ENCODE measurements at places on chromosomes 11 and 22.

- peak; percentile 98 for DNase-seq
These were observed 43.9 kb downstream of the NFAM1 start for GRCh38 chr22:42388130-42388797.

GRCh38 chr11:98185245-98185644, 835.5 kb upstream of the CNTN5 start:
- DNase-seq, result no peak

DNA sequence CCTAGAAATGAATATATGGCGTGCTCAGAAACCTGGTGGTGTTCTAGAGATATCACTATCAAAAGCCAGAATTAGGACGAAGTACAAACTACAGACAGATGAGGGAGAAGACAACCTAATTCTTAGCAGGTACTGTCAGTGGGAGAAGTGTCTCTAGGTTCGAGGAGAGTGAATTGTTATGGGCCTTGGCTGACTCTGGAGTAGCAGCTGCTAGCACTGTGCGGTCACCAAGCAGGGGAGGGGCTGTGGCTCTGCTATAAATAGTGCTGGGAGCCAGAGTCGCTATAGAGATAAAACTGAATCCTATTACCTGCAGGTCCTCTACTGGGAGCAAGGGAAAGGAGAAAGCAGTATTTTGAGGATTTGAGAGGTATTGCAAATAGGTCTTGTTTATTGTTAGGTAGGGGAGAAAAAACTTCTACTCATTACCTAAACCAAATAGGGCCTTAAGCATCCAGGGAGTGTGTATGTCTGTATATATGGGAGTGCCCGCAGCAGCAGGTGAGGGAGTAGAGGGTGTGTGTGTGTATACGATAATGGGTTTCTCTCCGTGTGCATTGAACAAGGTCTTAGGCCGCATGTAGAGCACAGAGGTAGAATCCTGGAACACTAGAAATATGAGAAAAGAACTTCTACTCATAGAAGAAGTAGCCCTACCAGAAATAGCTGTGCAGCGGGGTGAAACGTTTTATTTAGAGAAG, 2.2 kb downstream of the MADD start:
- peak; percentile 68 for DNase-seq

DNA sequence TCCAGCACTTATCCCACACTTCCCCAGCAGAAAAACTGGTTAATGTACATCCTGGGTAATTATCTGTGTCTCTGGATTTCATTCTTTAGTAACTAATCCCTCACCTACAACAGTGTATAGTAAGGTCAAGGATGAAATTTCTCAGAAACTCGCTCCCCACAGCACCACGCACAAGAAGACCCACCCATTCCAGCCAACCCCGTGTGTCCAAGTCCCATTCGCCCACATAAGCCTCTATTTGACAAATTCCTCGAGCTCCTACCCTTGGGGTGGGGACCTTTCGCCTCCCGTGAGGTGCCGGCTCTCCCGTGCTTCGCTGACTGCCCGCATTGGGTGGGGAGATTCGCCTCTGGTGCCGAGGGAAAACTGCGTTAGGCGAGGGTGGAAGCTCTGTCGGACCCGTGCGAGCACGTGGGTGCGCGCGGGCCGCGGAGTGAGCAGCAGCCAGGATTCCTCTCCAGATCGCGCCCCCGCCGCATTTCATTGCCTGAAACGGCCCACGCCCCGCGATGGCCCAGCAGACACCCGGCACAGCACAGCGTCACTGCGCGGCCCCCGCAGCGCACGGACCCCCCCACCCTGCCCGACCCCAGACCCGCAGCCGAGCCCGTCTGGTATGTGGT, 866 bp downstream of the EXPH5 start:
- peak; percentile 9 for DNase-seq

- DNase-seq, result no peak
These were observed 129.5 kb upstream of the SORL1-AS1 start for GRCh38 chr11:121582296-121582695.

GRCh38 chr11:35632301-35632700, 14.0 kb downstream of the FJX1 start:
- peak; percentile 64 for DNase-seq

DNA sequence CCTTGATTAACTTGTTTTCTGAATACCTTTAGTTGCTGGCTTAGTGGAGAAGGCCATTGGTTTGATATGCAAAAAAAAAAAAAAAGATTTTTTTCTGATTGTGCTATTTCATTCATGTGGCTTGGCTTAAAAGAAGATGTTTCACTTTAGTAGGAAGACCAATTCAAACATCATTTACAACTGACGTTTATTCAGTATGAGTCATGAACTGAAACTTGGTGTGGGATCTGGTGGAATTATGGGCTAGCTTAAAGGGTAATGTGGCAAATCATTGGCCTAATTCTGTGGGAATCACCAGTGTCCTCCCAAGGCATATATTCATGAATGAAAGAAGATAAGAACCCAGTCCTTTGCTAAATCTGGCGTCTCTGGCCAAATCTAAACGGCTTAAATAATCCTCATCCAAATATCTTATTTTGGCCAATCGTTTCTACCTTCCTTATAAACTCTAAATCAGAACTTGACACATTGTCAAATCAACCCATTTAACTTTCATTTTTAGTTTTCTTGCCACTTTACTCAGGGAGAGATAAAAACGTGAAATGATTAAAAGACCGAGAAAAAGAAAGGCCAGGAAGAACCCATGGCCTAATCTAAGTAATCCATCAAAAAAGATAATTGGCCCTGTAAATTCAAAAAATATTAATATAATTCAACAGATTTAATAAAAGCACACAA, 77.0 kb downstream of the DDIAS start:
- no peak for DNase-seq

- DNase-seq, result no peak
These were observed 74.4 kb upstream of the PPARA start for GRCh38 chr22:46075764-46076531.

DNA sequence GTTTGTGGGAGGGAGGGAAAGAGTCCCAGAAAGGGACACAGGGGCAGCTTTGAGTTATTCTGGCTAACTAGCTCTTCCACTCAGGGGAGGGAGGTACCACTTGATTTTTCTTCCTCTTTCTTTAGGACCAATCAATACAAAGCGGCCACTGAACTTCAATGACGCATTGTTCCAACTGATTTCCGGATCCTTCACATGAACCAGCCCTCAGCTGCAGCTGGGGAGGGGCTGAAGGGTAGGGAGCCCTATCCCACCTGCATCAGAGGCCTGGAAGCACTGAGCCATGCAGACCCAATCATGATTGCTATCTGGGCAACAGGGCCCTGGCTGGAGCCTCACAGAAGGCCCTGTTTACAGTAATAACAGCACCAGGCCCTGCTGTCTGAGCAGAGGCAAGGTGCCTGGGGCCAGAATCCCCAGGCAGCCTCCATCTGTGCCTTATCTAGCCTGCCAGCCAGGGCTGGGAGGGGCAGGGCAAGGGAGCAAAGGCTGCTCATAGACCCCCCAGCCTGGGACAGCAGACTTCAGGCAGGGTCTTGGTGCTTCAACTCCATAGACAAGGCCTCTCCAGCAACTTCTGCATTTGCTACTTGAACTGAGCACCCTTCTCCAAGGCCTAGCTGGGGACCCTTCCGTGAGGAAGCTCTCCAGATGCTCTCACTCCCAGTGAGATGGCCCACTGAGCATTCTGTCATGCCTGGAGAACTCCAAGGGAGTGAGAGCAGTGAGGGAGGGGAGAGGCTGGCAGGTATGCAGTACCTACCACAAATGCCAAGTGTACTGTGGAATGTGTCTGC, 22.5 kb downstream of the CLPB start:
- DNase-seq, result peak; percentile 95

DNA sequence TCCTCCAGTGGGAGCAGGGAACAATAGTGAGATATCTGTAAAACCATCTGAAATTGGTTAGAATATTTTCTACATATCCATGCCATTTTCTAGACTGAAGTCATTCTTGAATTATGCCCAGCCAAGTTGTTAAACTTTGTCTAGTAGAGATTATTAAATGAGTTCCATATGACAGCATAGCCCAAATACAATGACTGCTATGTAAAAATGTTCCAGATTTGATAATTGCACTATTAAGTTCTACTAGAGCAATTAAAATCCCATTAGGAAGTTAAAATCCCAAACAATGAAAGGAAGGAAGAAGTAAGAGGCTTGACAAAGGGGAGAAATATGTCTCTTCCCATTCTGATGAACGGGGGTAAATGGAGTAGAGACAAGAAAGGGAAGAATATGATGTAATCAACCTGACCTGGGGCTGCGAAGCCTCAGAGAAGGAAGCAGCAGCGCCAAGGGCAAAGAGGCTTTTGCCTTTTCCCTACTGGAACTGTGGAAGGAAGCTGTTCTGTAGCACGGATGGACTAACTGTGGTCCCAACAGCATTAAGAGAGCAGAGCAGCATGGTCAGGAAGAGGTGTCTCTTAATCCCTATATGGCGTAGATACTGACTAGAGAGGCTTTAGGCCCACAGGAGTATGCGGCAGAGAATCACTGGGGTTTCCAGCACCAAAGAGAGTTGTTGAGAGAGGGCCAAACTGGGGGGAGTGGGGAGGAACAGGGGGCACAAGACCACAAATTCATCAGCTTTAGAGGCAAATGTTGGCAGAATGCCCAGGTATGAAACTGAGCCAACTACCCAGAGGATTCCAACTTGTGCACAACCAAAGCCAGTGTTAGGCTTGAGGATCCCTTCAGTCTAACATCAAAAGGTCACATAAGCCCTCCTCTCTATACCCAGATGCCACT, 26.7 kb downstream of the RRP8 start:
- DNase-seq, result peak; percentile 30

- no peak for DNase-seq
These were observed 60.1 kb upstream of the MPEG1 start for GRCh38 chr11:59272771-59273372.

DNA sequence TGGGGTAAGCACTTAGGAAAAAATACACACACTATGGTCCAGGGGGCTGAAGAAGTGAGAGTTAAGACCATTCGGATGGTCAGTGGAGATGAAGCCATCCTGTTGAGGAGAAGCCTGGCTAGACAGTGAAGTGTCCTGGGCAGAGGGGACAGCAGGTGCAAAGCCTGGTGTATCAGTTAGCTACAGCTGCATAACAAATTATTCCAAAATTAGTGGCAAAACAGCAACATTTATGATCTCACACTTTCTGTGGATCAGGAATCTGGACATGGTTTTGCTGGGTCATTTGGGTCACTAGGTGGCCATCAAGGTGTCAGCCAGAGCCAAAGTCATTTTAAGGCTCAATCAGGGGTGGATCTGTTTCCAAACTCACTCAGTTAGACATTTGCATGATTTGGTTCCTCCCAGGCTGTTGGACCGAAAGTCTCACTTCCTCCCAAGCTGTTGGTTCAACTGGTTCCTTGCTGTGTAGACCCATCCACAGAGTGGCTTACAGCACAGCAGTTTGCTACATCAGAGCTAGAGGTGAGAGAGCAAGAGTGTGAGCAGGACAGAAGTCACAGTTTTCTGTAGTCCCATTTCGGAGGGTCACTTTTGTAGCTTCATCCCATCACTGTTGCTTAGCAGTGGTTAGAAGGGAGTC, 80.1 kb upstream of the ALX4 start:
- no peak for DNase-seq

- no peak for DNase-seq
These were observed 7.4 kb downstream of the RCN1 start for GRCh38 chr11:32098142-32098903.

GRCh38 chr11:64717268-64717578, 5.8 kb downstream of the NRXN2 start:
- no peak for DNase-seq

DNA sequence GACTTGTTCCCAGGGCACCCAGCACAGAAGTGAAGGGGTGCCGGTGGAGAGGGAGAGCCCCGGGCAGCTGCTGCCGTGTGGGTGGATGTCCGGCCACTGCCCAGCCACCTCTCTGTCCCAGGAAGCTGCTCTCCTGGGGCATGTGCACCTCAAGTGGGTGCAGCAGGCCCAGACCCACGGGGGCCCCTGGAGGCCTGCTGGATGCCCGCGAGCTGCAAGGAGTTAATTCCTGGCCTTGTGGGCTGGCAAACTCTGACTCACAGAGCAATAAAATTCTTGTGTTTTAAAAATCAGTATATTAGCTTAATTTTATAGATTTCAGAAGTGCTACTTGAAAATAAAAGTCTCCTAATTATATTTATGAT, 37.4 kb upstream of the KCNQ1OT1 start:
- DNase-seq, result no peak

GRCh38 chr11:103731670-103732069, 304.8 kb upstream of the DDI1 start:
- DNase-seq, result no peak

DNA sequence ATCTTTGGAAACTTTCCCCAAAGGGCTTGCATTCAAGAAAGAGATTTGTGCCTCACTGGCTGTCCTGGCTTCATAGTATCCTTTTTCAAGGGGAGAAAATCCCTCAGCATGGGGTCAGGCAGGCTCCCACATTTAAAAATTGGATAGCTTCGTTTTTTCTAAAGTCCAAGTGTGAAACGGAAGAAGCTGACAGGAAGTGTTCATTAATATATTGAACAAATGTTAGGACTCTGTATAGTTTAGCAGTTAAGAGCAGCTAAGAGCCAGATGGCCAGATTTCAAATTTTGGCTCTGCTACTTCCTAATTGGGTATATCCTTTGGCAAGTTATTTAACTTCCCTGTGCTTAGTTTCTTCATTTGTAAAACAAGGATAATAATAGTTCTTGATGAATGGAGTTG, 354.9 kb upstream of the FAT3 start:
- no peak for DNase-seq

GRCh38 chr11:17296852-17297559, 20.5 kb downstream of the NUCB2 start:
- no peak for DNase-seq

DNA sequence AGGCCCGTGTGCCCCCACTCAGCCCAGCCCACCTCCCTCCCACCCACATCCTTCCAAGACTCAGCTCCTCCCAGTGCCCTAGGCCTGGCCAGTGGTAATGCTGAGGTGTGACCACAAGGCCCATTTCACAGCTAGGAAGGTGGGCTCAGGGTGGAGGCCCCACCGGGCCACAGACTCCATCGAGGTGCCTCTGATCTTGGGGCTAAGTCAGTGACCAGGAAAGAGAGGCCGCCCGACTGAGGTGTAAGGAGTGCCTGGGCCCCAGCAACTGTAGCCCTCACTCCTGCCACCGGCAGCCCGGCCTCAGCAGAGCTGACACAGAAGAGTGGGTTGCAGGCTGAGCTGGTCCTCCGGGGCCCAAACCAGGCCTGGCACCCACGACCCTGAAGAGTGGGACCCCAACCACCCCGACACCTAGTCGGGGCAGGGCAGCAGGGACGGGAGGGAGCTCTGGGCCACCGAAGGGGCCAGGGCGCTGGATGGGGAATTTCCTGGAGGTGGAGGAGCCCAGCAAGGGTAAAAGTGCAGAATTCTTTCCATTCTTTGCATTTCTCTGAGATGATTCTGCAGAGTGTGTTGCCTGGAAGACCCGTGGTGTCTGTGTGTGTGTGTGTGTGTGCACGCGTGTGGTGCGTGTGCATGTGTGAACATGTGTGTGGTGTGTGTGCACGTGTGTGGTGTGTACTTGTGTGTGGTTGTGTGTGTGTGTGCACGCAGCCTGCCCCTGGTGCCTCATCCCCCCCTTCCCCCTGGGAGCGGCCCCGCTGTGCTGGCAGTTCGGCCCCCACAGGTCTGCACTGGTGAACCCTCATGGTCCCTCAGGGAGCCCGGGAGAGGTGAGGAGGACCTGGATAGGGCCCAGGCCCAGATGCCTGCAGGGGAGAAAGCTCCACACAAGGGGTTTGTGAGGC, 8.3 kb upstream of the PIM3 start:
- DNase-seq, result no peak
